NCI-H524 treated with DMSO at 0.1 percent for 48 hours (cell line): ENCODE measurements at places on chromosomes 2 and 18.

DNA sequence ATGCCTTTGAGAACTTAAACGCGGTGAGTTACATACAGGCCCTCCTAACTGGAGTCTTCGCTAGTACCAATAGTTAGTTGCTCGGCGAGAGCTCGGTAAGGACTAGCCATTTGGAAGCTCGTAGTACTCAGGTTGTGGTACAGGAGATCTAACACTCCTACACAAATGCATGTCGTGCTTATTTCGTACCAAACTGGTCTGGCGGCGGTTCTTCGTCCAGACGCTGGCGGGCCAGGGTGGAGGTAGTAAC lies 346 bp upstream of the VRK2 start:
- DNase-seq = no peak

DNA sequence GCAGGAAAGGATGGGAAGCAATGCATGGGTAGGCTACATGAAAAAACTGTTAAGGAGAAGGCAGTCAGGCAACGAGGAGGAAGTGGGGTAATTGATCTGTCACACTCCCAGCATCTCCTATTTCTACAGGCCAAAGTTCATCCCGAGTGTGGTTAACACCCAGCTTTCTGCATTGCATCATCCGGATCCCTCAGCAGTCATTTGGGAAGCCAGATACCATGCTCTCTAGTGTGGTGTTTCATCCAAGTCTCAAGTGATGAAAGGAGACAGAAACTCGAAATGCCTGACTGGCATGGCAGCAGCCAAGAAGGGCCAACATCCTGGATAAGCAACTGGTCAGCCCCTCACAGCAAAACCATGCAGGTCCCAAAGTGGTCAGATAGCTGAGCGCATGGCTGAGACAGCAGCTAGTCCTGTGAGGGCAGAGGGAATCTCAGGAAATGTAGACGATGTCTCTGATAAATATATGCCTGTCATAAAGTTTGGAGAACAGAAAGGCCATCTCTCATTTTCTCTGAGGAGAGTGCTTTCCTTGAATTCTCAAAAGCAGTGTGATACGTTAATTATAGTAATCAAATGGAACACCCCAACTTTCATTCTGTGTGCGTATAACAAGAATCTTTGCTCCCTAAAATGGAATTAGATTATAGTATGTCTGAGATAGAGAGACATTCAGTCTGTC lies 24.8 kb upstream of the HNRNPA3 start:
- no peak for DNase-seq

DNA sequence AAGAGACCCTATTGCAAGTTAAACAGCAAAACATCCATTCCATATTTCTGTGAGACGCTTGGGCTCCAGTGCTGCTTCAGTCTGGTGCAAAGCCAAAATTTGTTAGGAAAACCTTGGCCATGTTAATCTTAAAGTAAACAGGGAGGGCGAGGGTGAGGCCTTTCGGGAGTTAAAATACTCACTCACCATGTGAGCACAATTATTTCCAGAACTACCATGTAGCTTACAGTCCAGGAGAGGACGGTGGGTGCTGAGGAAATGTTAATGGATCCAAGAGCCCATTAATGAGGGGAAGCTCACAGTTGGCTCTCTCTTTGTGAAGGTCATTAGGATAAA lies 286.4 kb downstream of the SLC8A1 start:
- no peak for DNase-seq

- DNase-seq = no peak
Observed at GRCh38 chr2:19337202-19337601, 21.2 kb downstream of the OSR1 start.

GRCh38 chr2:97870396-97870843 lies 125.3 kb downstream of the TMEM131 start:
- DNase-seq = no peak
